Fibroblast of villous mesenchyme (primary cell): ENCODE measurements at places on chromosomes 12 and 14. TPM values are rescaled to one million over a fixed set of nuclear protein-coding genes. Genes with fewer than 3 reads are reported as not detected.

The OTUB2 gene
- total RNA-seq: 0.97 and 1.3 TPM in 2 replicates

The OR4N2 gene
- not detected in 2 replicates for total RNA-seq

The POLE2 gene
- total RNA-seq: 14.2 and 17.3 TPM in 2 replicates

The TDRD9 gene
- 0.32 and 0.86 TPM in 2 replicates for total RNA-seq
